ENCODE measurements at places on chromosomes 12 and 14. TPM values are rescaled to one million over a fixed set of nuclear protein-coding genes. Genes with fewer than 3 reads are reported as not detected.

GRCh38 chr12:106108185-106108835 lies 30.4 kb downstream of the NUAK1 start:
- peaks cover 14% of the 10 kb centered on the region for H3K4me1 ChIP-seq
- H3K36me3 ChIP-seq, result no peaks in the 10 kb centered on the region
- H3K27me3 ChIP-seq, result no peaks in the 10 kb centered on the region
- no peak for DNase-seq

DNA sequence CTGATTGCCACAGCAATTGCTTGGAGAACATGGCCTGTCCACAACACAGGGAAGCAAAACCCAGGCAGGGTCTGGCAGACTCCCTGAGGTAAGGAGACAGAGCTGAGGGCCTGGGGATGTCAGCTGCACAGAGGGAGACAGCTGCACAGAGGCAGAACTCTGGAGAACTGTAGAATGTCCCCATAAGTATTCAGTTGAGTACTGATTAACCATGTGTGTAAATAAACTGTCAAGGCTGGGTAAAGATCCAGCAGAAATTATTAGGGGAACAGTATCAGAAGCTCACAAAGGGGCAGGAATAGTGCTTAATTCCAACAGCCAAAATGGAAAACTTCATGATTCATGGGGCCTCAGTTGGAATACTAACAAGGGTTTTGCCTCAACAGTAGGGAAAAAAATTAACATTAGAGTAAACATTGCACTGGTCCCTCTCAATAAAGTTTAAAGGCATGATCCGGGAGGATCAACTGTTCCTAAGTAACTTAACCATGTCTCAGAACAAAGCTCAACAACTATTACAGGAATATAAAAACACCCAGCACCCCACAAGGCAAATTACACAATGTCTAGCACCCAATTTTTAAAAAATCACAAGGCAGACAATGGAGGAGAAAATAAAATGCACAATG lies 201.3 kb upstream of the RASSF8 start:
- H3K4me3 ChIP-seq, result no peak overlapping the region
- H3K4me1 ChIP-seq, result no peaks in the 10 kb centered on the region
- H3K36me3 ChIP-seq, result no peaks in the 10 kb centered on the region

- DNase-seq, result no peak
- H3K4me1 ChIP-seq, result no peaks in the 10 kb centered on the region
- no peak overlapping the region for H3K4me3 ChIP-seq
- no peaks in the 10 kb centered on the region for H3K27me3 ChIP-seq
- no peaks in the 10 kb centered on the region for H3K36me3 ChIP-seq
Observed at GRCh38 chr12:100688451-100688864, 106.1 kb upstream of the ANO4 start.

DNA sequence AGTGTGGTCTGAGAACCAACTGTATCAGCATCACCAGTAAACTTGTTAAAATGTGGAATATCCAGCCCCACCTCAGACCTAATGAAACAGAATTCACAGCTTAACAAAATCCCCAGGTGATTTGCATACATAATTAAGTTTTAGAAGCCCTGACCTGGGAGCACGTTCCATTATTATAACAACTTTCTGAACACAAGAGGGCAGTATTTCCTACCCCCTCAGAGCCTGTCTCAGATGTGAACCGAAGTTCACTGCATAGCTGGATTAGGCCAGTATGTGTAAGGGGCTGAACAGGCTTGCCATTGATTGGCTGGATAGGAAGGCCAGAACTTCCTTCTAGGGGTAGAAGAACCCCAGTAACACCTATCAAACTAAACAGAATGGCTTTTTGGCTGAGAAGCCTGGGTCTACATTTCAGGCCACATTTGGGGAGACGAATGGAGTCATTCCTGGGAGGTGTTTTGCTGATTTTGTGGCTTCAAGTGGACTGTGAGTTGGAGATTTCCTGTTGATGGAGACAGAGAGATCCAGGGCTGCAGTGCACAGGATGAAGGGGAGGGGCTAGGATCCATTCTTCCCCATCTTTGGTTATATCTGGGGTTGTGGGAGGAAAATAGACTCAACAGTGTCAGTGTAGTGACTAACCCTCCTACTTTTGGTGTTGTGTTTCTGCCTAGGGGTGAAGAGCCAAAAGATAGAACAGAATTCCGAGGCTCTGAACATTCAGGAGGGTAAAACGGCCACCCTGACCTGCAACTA lies 94.7 kb upstream of the OR4E1 start:
- H3K27me3 ChIP-seq, result no peaks in the 10 kb centered on the region
- no peak overlapping the region for H3K4me3 ChIP-seq
- H3K4me1 ChIP-seq, result no peaks in the 10 kb centered on the region
- no peaks in the 10 kb centered on the region for H3K36me3 ChIP-seq
- no peak for DNase-seq
- no peak overlapping the region for H3K27ac ChIP-seq

- no peaks in the 10 kb centered on the region for H3K27me3 ChIP-seq
- H3K27ac ChIP-seq, result no peak overlapping the region
- no peaks in the 10 kb centered on the region for H3K4me1 ChIP-seq
Observed at GRCh38 chr12:66903782-66904396, 225.0 kb upstream of the GRIP1 start.

Gene SOAT2
- 0.53 TPM for total RNA-seq

DNA sequence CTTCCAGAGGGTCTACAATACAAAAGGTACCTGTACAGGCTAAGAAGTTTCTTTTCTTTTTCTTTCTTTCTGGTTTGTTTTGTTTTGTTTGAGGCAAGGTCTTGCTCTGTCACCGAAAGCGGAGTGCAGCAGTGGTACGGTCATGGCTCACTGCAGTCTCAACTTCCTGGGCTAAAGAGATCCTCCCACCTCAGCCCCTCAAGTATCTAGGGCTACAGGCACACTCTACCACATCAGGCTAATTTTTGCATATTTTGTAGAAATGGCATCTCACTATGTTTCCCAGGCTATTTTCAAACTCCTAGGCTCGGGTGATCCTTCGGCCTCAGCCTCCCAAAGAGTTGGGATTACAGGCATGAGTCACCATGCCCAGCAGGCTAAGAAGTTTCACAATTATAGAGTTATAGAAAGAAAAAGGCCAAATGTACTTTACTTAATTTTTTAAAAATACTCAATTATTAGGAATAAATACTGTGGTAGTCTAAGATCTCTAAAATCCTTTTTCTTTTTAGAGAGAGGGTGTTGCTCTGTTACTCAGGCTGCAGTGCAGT lies 3.0 kb upstream of the PIGH start:
- H3K27me3 ChIP-seq, result no peaks in the 10 kb centered on the region
- no peak overlapping the region for H3K27ac ChIP-seq
- DNase-seq, result no peak
- H3K4me3 ChIP-seq, result no peak overlapping the region
- H3K36me3 ChIP-seq, result no peaks in the 10 kb centered on the region

- no peak overlapping the region for H3K4me3 ChIP-seq
- no peaks in the 10 kb centered on the region for H3K27me3 ChIP-seq
- no peak overlapping the region for H3K27ac ChIP-seq
- peaks cover 4% of the 10 kb centered on the region for H3K4me1 ChIP-seq
- no peaks in the 10 kb centered on the region for H3K36me3 ChIP-seq
- DNase-seq, result no peak
Observed at GRCh38 chr12:116666305-116666673, 71.6 kb downstream of the SPRING1 start.

DNA sequence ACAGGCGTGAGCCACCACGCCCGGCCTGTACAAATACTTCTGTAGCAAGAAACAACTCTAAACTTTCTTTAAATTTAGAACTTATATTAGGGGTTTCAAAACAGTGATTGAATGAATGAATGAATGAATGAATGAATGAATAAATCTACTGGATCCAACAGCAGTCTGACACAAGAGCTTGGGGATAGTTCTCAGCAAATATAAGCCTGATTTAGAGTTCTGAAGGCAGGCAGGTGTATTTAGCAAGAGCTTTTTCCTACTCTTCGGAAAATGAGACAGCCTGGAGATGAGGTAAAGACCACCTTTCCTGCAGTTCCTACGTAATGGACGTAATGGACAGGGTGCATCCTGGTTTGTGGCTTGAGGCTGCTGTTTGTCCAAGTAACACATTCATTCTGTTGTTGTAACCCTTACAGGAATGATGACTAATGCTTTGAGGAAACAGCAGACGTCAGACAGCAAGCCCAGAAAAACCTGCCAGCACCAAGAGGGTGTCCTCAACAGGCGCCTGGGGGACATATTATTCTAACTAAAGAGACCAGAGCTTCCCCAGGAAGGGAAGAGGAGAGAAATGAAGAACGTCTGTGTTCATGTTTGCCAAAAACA lies 277.4 kb upstream of the SOX5 start:
- H3K27ac ChIP-seq, result no peak overlapping the region
- DNase-seq, result no peak
- H3K4me1 ChIP-seq, result no peaks in the 10 kb centered on the region
- no peak overlapping the region for H3K4me3 ChIP-seq
- no peaks in the 10 kb centered on the region for H3K36me3 ChIP-seq

Gene GYS2
- total RNA-seq, result not detected

Gene KRT75
- total RNA-seq, result not detected

GRCh38 chr12:66131067-66131688 lies 628 bp upstream of the LLPH start:
- peak overlapping the region; percentile 79 for H3K4me3 ChIP-seq
- H3K4me1 ChIP-seq, result peaks cover 1% of the 10 kb centered on the region
- no peaks in the 10 kb centered on the region for H3K36me3 ChIP-seq
- no peaks in the 10 kb centered on the region for H3K27me3 ChIP-seq

GRCh38 chr12:107329569-107330324 lies 236.4 kb upstream of the CRY1 start:
- no peak overlapping the region for H3K27ac ChIP-seq
- no peak for DNase-seq
- no peaks in the 10 kb centered on the region for H3K36me3 ChIP-seq
- H3K4me3 ChIP-seq, result no peak overlapping the region
- no peaks in the 10 kb centered on the region for H3K27me3 ChIP-seq
- H3K4me1 ChIP-seq, result no peaks in the 10 kb centered on the region

DNA sequence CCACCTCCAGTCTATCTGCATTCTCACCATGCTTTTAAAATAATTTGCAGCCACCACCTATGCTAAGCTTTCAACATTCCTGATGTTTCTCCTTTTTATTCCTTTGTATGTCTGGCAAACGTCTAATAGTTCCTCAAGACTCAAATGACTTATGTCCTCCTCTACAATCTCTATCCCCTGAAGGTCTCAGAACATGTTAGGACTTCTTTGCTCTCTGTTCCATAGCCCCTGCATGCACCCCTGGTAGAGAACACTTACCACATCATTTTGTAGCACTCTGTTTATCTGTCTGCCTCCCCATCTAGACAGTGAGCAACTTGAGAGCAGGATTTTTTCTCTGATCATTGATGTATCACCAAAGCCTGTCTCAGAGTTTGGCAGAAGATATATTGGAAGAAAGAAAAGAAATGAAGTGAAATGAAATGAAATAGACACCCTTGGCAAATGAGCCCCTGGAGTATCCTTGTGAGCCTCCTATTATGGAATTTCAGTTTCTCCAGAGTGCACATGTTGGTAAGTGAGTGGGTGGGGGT lies 1231.2 kb upstream of the FLRT2 start:
- H3K4me3 ChIP-seq, result no peak overlapping the region
- no peaks in the 10 kb centered on the region for H3K27me3 ChIP-seq
- H3K36me3 ChIP-seq, result no peaks in the 10 kb centered on the region
- no peak overlapping the region for H3K27ac ChIP-seq

GRCh38 chr14:60789656-60790055 lies 55.1 kb downstream of the MNAT1 start:
- no peak overlapping the region for H3K4me3 ChIP-seq
- no peaks in the 10 kb centered on the region for H3K27me3 ChIP-seq
- DNase-seq, result no peak
- H3K4me1 ChIP-seq, result no peaks in the 10 kb centered on the region

Gene VDR
- total RNA-seq, result 1.4 TPM

DNA sequence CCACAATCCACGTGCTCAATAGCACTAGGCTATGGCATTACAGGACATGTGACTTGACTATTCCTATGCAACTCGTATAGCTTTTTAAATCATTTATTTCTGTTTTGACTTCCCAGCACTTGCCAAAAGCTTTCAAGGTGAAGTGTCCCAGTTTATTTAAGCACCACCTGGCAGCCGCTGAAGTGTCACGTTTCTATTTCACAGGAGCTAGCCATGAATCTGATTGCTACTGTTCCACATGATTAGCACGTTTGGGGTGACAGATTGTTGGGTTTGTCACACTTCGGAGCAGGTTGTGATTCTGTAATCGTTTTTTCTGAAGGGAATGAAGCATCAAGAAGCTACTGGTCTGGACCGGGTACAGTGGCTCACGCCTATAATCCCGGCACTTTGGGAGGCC lies 39.9 kb upstream of the BICDL1 start:
- H3K27me3 ChIP-seq, result no peaks in the 10 kb centered on the region
- no peaks in the 10 kb centered on the region for H3K4me1 ChIP-seq
- no peak for DNase-seq
- H3K36me3 ChIP-seq, result no peaks in the 10 kb centered on the region
- H3K4me3 ChIP-seq, result no peak overlapping the region
- H3K27ac ChIP-seq, result no peak overlapping the region

- H3K27me3 ChIP-seq, result no peaks in the 10 kb centered on the region
- DNase-seq, result no peak
- no peaks in the 10 kb centered on the region for H3K36me3 ChIP-seq
- peaks cover 6% of the 10 kb centered on the region for H3K4me1 ChIP-seq
Observed at GRCh38 chr12:116067892-116068291, 209.6 kb downstream of the MED13L start.

DNA sequence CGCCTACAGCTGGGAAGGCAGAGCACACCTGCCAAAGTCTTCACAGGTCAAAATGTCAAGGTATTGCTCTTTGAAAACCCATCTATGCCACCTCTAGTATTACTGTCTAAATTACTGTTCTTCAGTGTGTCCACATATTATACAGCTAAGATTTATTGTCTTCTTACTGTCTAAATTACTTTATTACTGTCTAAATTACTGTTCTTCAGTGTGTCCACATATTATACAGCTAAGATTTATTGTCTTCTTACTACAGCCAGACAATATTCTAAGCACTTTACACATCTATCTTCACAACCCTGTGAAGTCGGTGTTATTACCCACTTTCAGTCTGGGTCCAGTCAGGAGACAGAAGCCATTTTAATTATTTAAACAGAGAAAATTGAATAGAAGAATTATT lies 173.9 kb downstream of the MYRFL start:
- no peaks in the 10 kb centered on the region for H3K36me3 ChIP-seq
- peaks cover 2% of the 10 kb centered on the region for H3K4me1 ChIP-seq
- no peak overlapping the region for H3K4me3 ChIP-seq
- H3K27ac ChIP-seq, result no peak overlapping the region

GRCh38 chr14:58151133-58152013 lies 640 bp downstream of the ARMH4 start:
- H3K4me3 ChIP-seq, result peak overlapping the region; percentile 91
- H3K27ac ChIP-seq, result peak overlapping the region; percentile 73
- H3K27me3 ChIP-seq, result no peaks in the 10 kb centered on the region
- H3K4me1 ChIP-seq, result peaks cover 2% of the 10 kb centered on the region

Measured in ovary (tissue), 10 donors.